ENCODE measurements at places on chromosomes 11 and 22. TPM values are rescaled to one million over a fixed set of nuclear protein-coding genes. Genes with fewer than 3 reads are reported as not detected.

- peak overlapping the region; percentile 100 for H3K4me3 ChIP-seq
- peaks cover 40% of the 10 kb centered on the region for H3K36me3 ChIP-seq
- peaks cover 2% of the 10 kb centered on the region for H3K27me3 ChIP-seq
- peak overlapping the region; percentile 99 for H3K27ac ChIP-seq
Observed at GRCh38 chr11:33160136-33160535, 1.1 kb downstream of the CSTF3 start.

- no peak overlapping the region for H3K4me3 ChIP-seq
- H3K27me3 ChIP-seq, result peaks cover 4% of the 10 kb centered on the region
- H3K4me1 ChIP-seq, result peaks cover 5% of the 10 kb centered on the region
- DNase-seq, result no peak
- H3K27ac ChIP-seq, result no peak overlapping the region
Observed at GRCh38 chr22:28014211-28015045, 95.4 kb upstream of the PITPNB start.

DNA sequence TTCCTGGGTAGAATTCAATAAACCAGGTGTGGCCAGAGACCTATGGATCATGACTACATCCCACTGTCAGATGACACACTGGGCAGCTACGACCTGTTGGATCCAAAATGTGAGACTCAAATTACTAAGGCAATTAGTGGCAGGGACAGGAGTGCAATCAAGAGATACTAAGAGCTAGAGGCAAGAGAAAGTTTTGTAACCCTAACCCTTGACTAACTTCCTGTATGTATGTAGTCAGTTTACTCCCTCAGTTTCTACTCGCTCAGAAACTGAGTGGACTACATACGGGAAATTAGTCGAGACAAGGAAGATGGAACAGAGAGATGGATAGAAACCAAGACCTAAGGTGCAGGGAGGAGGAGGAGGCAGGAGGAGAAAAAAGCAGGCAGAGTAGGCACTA, 2.7 kb downstream of the CYB5R2 start:
- peaks cover 22% of the 10 kb centered on the region for H3K4me1 ChIP-seq
- H3K27ac ChIP-seq, result no peak overlapping the region
- no peaks in the 10 kb centered on the region for H3K27me3 ChIP-seq
- H3K36me3 ChIP-seq, result no peaks in the 10 kb centered on the region
- no peak overlapping the region for H3K4me3 ChIP-seq

- no peak overlapping the region for H3K4me3 ChIP-seq
- no peak overlapping the region for H3K27ac ChIP-seq
- no peak for DNase-seq
Observed at GRCh38 chr22:42881982-42882656, 25.0 kb upstream of the ARFGAP3 start.

The CCDC116 gene
- 0.16 TPM for total RNA-seq

Measured in HFFc6 (cell line).